ENCODE measurements at places on chromosomes 4 and X.
A peak's percentile ranks its signal among the peaks of the same experiment; 100 is the strongest.

- no peak for DNase-seq
- H3K27ac ChIP-seq: no peak overlapping the region
- no peaks in the 10 kb centered on the region for H3K4me1 ChIP-seq
Observed at GRCh38 chr4:74768857-74769525, 25.3 kb downstream of the BTC start.

DNA sequence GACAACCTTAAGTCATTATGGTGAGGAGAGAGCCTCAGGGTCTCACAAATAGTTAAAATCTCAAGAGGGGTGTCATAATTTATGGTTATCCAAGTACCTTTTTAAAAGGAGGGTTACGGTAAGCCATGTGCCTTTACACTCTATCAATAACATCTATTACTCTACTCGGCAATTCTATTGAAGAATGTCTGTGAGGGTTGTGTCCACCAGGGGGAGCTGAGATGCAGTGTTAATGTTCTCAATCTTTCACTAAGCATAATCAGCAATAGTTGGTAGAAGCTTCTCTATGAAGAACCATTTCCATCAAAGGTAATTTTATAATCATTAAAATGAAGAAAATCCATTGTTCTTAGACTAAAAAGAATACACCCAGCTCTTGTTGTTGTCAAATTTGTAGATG lies 457.4 kb downstream of the CENPC start:
- H3K27ac ChIP-seq: no peak overlapping the region
- peak; percentile 45 for DNase-seq
- no peaks in the 10 kb centered on the region for H3K4me1 ChIP-seq
- no peak overlapping the region for H3K4me3 ChIP-seq
- no peaks in the 10 kb centered on the region for H3K36me3 ChIP-seq

GRCh38 chr4:184318852-184319251 lies 101.2 kb upstream of the ENPP6 start:
- H3K36me3 ChIP-seq: no peaks in the 10 kb centered on the region
- H3K27ac ChIP-seq: peak overlapping the region; percentile 31
- no peak for DNase-seq
- peaks cover 30% of the 10 kb centered on the region for H3K4me1 ChIP-seq
- no peaks in the 10 kb centered on the region for H3K27me3 ChIP-seq
- H3K4me3 ChIP-seq: no peak overlapping the region

- H3K27ac ChIP-seq: no peak overlapping the region
- DNase-seq: no peak
- H3K4me3 ChIP-seq: no peak overlapping the region
Observed at GRCh38 chr4:33709247-33709646, 2535.1 kb downstream of the ARAP2 start.

GRCh38 chr4:80538276-80538926 lies 202.9 kb downstream of the CFAP299 start:
- peaks cover 9% of the 10 kb centered on the region for H3K27me3 ChIP-seq
- no peak overlapping the region for H3K27ac ChIP-seq
- DNase-seq: no peak
- no peak overlapping the region for H3K4me3 ChIP-seq
- H3K4me1 ChIP-seq: peaks cover 12% of the 10 kb centered on the region

GRCh38 chrX:78754917-78755316 lies 7.4 kb downstream of the LPAR4 start:
- no peaks in the 10 kb centered on the region for H3K36me3 ChIP-seq
- no peaks in the 10 kb centered on the region for H3K27me3 ChIP-seq
- H3K27ac ChIP-seq: no peak overlapping the region
- no peaks in the 10 kb centered on the region for H3K4me1 ChIP-seq
- no peak overlapping the region for H3K4me3 ChIP-seq
- no peak for DNase-seq

DNA sequence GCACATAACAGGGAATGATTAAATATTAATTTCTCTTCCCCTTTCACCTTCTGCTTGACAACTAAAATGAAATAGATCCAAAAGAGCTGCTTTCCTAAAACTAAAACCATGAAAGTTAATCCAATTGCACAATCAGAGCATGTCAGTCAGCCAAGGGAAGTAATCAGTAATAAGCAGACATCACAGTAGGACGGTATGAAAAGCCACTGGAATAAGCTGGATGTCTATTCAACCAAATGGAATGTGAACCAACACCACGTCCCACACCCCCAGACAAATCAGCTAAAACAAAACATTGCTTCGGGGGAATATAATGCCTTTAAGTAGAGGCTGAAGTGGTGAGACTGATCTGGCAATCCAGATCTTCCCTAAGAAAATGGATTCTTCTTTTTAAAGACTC lies 859.4 kb upstream of the FTHL17 start:
- DNase-seq: no peak
- no peaks in the 10 kb centered on the region for H3K27me3 ChIP-seq
- H3K27ac ChIP-seq: no peak overlapping the region
- no peak overlapping the region for H3K4me3 ChIP-seq
- H3K4me1 ChIP-seq: no peaks in the 10 kb centered on the region

DNA sequence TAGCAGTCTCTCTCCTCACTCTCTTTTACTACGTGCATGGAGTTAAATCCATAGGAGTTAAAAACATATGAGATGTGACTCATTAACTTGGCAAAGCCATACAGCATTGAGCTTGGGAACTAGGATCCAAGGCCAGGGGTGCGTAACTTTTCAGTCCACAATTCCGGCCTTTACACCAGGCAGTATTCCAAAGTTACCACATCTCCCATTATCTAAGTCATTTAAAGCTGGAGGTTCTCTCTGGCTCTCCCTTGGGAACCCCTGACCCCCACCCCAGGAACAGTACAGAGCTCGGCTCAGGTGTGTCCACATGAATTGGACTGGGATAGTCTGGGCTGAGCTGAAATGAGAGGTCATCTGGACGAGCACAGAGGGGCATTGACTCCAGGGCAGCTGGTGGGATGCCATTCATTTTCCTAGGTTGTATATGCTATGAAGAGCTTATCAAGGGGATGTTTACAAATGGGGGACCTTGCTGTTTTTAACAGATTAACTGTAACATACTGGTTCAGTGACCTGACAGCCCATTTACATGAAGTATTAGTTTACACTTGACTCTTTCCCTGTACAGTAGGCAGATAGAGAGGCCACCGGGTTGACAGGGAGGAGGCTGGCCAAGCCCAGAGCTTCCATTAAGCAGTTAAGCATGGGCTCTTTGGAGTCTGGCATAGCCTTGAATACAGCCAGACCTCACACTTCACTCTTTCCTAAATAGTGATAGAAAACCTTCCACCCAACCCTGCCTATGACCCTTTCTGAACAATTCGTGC lies 128.8 kb downstream of the RAB28 start:
- no peak overlapping the region for H3K27ac ChIP-seq
- H3K36me3 ChIP-seq: no peaks in the 10 kb centered on the region
- H3K27me3 ChIP-seq: no peaks in the 10 kb centered on the region
- H3K4me1 ChIP-seq: no peaks in the 10 kb centered on the region
- no peak for DNase-seq

- H3K4me1 ChIP-seq: no peaks in the 10 kb centered on the region
- no peaks in the 10 kb centered on the region for H3K36me3 ChIP-seq
- no peak for DNase-seq
- no peak overlapping the region for H3K27ac ChIP-seq
- no peak overlapping the region for H3K4me3 ChIP-seq
- H3K27me3 ChIP-seq: no peaks in the 10 kb centered on the region
Observed at GRCh38 chrX:29652484-29652883, 562.9 kb upstream of the MAGEB2 start.

DNA sequence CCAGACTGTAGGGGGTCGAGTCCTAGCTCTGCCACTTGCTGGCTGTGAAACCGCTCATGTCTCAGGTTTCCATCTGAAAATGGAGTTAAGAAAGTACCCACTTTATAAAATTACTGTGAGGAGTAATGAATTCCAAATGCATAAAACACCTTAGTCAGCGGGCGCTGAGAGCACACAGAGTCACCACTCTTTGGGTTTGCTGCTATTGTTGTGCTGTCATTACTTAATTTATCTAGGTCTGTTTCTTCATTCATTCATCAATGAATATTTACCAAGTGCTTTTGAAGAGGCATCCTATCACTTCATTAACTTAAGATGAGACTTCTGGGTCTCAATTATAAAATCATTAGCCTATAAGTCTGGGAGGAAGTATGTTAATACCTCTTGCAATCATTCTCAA lies 317.3 kb downstream of the FBXW7 start:
- peaks cover 19% of the 10 kb centered on the region for H3K4me1 ChIP-seq
- peaks cover 6% of the 10 kb centered on the region for H3K36me3 ChIP-seq
- DNase-seq: no peak
- H3K27me3 ChIP-seq: no peaks in the 10 kb centered on the region
